MCF 10A (cell line): ENCODE measurements at places on chromosomes 7 and 10.

GRCh38 chr7:100111914-100112313 lies 7.2 kb downstream of the TAF6 start:
- DNase-seq, result no peak

- no peak for DNase-seq
These were observed 83.5 kb upstream of the INSIG1 start for GRCh38 chr7:155213955-155214740.

- DNase-seq, result no peak
These were observed 125.2 kb downstream of the DOCK4 start for GRCh38 chr7:112080978-112081377.

- peak; percentile 50 for DNase-seq
These were observed 7.7 kb downstream of the LBX1 start for GRCh38 chr10:101221549-101221948.

GRCh38 chr10:92834986-92835385 lies 13.3 kb upstream of the EXOC6 start:
- DNase-seq, result no peak

GRCh38 chr7:127927348-127927696 lies 103.9 kb downstream of the LRRC4 start:
- DNase-seq, result peak; percentile 16

- DNase-seq, result no peak
These were observed 488.9 kb downstream of the SH2D4B start for GRCh38 chr10:81026591-81026990.

DNA sequence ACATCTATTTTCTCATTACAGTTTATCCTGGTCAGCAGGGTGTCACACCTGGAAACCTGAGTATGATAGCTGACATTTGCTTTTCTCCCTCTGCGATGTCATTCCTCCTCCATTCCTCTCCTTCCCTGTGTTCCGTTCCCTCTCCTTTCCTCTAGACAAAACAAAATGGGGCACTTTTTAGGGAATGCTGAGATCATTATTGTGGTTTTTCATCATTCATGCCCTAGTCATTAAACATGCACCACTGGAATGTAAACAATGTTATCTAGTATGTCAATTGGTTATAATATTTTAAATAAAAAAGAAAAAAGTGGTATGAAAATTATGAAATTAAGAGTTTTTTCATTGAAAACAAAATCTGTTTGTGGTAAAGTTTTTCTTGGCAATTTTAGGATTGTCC lies 132.6 kb downstream of the MAPK8 start:
- DNase-seq, result no peak

GRCh38 chr7:51802718-51803117 lies 486.1 kb upstream of the COBL start:
- DNase-seq, result no peak

DNA sequence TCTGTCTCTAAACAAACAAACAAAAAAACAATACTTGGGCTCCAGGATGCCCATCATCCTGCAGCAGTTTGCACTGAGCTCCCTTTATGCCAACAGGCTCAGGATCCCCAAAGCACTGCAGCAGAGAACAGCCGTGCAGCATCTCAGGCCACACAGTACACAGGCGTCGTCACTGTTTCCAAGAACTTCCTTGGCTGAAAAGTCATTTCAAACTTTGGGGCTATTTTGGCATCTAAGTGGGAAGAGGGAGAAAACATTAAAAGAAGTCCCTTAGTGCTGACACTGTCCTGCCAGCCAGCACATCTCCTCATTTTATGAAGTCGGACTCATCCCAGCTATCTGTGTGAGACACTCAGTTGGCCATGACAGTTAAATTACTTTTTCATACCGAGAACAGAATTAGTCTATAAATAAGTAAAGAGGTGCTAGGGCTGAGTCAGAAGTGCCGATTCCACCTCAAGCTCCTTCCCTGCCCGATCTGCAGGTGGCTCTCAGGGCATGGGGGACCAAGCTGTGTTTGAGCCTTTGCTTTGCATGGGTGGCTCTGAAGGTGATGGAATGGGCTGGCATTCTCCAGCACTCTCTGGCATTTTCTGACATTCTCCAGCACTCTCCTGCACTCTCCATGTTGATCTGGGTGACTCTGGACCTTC lies 68.5 kb downstream of the PTPRN2 start:
- DNase-seq, result no peak

GRCh38 chr7:75985518-75986146 lies 8.8 kb downstream of the TMEM120A start:
- no peak for DNase-seq

- no peak for DNase-seq
These were observed 75.3 kb upstream of the GDF10 start for GRCh38 chr10:47224546-47225218.
